Dermis microvascular lymphatic vessel endothelial cell (primary cell): ENCODE measurements at places on chromosomes 4 and X. TPM values are rescaled to one million over a fixed set of nuclear protein-coding genes. Genes with fewer than 3 reads are reported as not detected.

Gene WAS
- 0.25 TPM in 1 of 2 replicates, not detected in the other for total RNA-seq

Gene NR0B1
- total RNA-seq, result not detected in 2 replicates

Gene CLCN4
- 5.4 and 6.3 TPM in 2 replicates for total RNA-seq

Gene TMSB15A
- total RNA-seq, result 0.76 and 1.4 TPM in 2 replicates

Gene CT45A1
- total RNA-seq, result not detected in 2 replicates

Gene KLHL4
- 82.5 and 157 TPM in 2 replicates for total RNA-seq

Gene CEP135
- total RNA-seq, result 5.8 and 6.2 TPM in 2 replicates

Gene NUDT10
- total RNA-seq, result under 0.01 TPM in 2 replicates

Gene XKRX
- total RNA-seq, result under 0.01 TPM in 1 of 2 replicates, not detected in the other

Gene ARMCX5
- total RNA-seq, result 16.2 and 16.7 TPM in 2 replicates

Gene RTL3
- not detected in 2 replicates for total RNA-seq

Gene ART3
- total RNA-seq, result not detected in 2 replicates

Gene P2RY4
- total RNA-seq, result not detected in 2 replicates

Gene NUDT9
- 11.2 and 16.7 TPM in 2 replicates for total RNA-seq

Gene SNX25
- 37.2 and 50.6 TPM in 2 replicates for total RNA-seq

Gene ZMAT1
- total RNA-seq, result 0.64 and 1.3 TPM in 2 replicates

Gene S100P
- total RNA-seq, result 0.13 TPM in 1 of 2 replicates, not detected in the other

Gene SRPX2
- total RNA-seq, result 1.9 and 4.0 TPM in 2 replicates

Gene GPAT3
- total RNA-seq, result 14.5 and 17.3 TPM in 2 replicates

Gene CXCL6
- 0.26 and 0.63 TPM in 2 replicates for total RNA-seq

Gene DUX4
- total RNA-seq, result not detected in 2 replicates
